Natural killer cell (primary cell): ENCODE measurements at places on chromosomes 4 and X. TPM values are rescaled to one million over a fixed set of nuclear protein-coding genes. Genes with fewer than 3 reads are reported as not detected.

The TCP11X2 gene
- not detected for total RNA-seq

The FAM9B gene
- 1.1 TPM for total RNA-seq

The BANK1 gene
- 2.4 TPM for total RNA-seq

DNA sequence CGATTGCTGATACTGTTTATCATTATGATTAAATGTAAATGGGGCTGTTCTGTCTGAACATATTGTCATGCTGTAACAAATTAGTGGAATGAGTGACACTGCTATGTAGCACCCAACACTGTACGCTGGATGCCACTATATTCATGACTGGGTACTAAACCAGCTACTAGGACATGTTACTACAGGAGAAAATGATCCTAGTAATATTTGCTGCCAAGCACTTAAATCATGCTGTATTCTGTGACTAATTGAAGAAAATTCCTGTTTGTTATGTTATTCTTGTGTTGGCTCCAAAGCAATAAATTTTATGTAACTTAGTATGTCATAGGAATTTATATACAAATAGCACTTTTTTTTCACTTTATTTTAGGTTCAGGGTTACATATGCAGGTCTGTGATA is 804.2 kb downstream of the CENPC start:
- no peak for DNase-seq

DNA sequence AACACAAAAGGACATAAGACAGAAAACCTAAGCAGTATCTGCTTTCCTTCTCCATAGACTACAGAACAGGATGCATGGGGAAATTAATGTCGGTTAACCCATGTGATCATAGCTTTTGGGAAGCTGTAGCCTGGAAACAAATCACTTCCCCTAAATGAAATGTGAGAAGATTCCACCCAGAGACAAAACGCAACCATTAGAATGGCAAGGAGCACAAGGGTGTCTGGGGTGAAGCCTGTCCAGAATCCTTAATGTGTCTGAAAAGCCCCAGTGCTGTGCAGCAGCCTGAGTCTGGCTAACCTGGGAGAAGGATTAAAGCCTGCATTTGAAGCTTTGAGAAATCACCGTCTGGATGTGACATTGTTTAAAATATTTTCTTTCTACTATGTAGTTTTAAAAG is 213.3 kb downstream of the ANKRD50 start:
- no peak for DNase-seq

DNA sequence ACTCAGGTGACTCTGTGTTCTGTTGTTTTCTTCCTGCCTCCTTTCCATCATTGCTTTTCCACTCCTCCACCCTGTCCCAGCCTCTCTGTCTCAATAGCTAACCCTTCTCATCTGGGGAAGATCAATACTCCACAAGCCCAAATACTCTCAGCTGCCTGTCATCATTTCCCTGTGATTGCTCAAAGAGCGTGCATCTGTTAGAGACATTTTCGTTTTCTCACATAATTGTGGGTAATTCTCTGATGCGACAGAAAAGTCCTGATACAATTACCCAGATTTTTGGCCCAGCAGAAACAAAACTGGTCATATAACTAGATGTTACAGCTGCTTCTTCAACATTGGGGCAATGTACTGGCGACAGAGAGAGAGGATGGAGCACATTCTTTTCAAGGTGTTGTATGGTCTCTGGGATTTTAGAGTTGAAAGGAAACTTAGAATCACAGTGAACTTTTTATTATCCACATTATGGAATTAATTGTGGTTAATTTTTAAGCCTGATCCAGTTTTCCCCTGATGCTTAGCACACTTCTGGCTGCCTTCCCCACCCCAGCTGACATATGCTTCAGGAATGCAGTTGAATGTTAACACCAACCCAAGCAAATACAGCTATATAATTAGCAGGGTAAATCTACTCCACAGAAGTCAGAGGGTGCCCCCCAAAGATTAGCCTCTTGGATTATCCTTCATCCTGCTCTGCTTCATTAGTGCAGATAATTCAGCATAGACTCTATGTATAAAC is 171.4 kb upstream of the ANXA3 start:
- no peak for DNase-seq

GRCh38 chr4:5959211-5959982 is 58.8 kb downstream of the C4orf50 start:
- DNase-seq, result no peak

DNA sequence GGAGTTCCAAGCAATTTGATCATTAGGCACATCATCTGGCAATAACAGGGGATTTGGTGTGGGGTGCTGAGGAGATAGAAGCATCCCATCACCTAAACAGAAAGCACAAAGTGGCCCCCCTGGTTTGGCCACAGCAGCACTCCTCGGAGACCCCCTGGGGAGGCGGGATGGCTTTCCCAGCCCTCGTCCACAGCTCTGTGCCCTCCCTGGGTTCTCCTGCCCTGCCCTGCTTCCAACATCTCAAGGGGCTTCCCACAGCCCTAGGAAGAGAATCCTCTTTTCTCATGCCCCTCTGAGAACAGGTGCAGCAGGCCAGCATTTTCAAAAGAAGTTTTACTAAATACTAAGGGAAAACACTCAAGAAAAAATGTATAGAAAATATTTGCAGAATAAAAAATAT is 12.8 kb downstream of the ATP5ME start:
- no peak for DNase-seq

DNA sequence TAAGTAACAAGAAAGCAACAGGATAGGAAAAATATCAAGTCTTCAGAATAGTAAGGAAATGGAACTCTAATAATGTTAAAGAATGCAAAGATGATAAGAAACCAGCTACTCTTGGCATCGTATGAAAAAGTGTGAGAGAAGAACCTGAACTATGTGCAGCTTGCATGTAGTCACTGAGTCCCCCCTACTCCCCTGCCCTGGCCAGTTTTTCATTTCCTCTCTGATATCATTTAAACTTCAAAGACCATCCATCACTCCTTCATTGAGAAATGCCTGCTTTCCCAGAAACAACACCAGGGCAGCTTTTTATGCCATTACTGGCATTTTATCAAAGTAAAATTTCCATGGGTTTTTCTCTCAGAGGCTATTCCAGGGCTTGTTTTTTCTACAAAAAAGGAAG is 28.1 kb downstream of the INPP4B start:
- DNase-seq, result no peak

DNA sequence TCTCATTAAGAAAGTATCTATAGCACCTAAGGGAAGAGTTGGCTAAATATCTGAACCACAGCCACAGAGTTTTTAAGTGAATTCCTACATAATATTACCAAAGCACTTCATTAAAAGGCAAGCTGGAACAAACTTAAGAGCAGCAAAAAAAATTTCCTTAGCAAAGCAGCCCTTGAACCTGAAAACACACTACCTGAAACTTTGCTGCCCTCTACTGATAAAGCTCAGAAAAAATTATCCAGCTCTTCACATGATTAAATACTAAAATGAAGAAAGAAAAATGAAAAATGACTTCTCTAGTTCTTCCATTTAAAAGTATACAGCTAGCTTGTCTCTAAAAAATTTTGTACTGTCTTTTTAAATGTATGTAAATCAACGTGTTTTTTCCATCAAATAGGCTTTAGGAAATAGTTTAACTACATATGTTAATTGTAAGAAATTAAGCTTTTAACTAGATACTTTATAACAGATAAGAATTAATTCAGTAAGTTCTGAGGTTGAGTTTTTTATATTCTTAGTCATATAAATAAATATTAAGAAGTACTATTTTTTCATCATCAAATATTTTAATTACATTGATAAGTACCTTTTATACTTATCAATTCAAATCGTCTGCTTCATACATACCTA is 156.1 kb downstream of the STPG2 start:
- peak; percentile 7 for DNase-seq

DNA sequence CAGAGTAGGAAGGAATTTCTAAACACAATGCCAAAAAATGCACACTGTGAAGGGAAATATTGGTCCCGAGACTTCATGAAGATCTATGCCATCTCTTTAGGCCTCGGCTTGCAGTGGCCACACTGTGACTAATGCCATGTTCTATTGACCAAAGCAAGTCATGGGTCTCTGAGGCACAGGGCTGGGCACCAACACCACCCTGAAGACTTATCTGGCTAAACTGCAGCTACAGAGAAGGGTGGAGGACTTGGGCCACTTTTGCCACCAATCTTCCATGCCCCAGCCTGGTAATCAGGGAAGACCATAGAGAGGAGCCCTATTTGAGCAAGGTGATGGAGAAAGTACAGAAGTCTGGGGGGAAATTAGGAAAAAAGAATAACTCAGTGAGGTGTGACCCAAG is 42.1 kb downstream of the HMX1 start:
- no peak for DNase-seq

GRCh38 chrX:49292400-49293362 is 10.8 kb upstream of the GAGE10 start:
- DNase-seq, result no peak

- DNase-seq, result no peak
Measured at GRCh38 chr4:56206258-56206657, 181.0 kb downstream of the AASDH start.

DNA sequence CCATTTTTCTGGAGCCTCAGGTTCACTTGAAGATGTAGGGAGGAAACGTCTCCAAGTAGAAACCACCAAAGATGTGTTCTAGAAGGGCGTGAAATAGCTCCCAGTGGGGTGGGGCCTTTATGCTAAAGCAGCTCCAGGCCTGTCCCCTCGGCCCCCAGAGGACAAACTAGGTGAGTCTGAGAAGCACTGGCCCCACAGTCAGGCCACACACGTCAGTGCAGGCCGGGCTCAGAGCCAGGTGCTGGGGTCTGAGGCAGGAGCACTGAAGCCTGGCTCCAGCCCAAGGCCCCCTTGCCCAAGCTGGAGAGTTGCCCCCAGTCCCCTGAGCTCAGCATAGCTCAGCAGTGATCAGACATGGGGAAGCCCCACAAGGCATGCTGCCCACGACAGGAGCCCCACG is 95.4 kb upstream of the PSAPL1 start:
- DNase-seq, result no peak
